Lung (tissue), 17 donors: ENCODE measurements at places on chromosomes 5 and 9. TPM values are rescaled to one million over a fixed set of nuclear protein-coding genes. Genes with fewer than 3 reads are reported as not detected.

DNA sequence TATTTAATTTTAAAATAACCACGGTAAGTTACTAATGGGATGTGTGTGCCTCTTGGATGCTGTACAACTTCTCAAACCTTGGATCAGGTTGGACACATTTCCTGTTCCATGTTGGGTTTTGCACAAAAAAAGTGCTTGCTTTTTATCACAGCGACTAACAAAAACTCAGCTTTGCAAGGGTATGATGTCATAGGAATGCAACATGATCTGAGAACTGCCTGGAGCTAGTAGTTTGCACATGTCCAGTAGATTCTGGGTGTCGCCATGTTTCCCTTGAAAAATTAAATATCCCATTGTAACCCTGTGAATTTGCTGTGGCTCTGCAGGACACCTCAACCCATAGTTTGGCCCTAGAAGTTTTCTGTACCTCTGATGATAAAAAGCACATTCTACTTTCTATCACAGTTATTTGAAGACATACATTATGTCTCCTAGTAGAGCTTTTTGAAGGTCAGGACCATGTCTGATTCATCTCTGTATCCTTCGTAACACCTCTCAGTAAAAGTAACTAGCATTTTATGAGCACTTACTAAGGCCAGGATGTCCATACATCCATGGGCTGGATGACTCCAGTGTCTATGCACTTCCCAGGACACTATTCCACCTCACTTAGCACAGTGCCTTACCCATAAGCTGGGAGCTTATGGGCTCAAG is 11.5 kb upstream of the FRMPD1 start:
- peaks cover 6% of the 10 kb centered on the region for H3K27me3 ChIP-seq
- no peaks in the 10 kb centered on the region for H3K36me3 ChIP-seq
- no peak overlapping the region for H3K4me3 ChIP-seq
- no peak overlapping the region for H3K27ac ChIP-seq

IL31RA gene
- 0.09 TPM for total RNA-seq

DNA sequence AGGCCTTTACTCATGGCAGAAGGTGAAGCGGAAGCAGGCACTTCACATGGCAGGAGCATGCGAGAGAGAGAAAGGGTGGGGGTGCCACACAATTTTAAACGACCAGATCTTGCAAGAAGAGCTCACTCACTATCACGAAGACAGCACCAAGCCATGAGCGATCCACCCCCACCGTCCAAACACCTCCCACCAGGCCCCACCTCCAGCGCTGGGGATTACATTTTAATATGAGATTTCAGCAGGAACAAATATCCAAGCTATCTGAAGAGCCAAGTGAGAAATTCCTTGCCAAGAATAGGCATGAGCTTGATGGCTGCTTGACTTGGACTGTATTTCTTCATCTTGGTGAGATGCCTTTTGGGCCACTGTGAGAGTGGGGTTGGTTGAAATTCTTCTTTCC is 88.0 kb downstream of the PDZD2 start:
- no peak for DNase-seq
- H3K27me3 ChIP-seq = no peaks in the 10 kb centered on the region
- no peaks in the 10 kb centered on the region for H3K36me3 ChIP-seq
- no peaks in the 10 kb centered on the region for H3K4me1 ChIP-seq

DNA sequence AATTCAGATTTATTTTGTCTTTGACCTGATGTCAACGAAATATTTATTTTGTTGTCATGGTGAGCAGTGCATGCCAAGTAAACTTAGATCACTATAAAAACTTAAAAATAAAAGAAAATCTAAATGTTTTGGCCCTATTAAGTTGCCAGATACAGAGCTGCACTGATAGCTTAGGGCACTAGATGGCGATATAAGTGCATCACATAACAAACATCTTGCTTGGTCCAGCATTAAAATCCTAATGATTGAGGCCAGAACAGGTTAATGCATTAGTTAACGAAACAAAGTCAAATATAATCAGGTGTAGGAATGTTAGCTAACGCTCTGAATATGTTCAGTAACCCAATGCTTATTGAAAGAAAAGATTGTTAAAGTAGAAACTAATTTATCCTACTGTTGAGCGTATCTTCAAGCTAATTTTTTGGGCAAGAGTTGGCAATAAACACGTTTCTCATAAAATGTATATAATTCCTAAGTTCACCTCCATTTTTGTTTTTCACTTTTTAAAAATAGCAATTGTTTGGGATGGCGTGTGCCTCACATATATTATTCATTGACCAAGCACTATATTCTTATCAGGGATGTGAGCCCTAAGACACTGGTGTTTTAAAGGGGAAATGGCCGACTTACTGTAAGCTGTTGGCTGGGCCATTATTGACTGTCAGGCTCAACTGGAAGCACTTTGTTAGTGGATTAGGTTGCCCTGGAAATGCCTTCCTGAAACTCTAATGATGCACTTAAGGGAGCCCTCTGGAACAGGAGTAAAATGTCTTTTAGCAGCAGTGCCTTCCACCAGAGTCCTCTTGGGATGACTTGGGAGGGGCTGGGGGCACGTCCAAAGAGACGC is 33.3 kb downstream of the KCTD16 start:
- H3K27ac ChIP-seq = no peak overlapping the region
- no peaks in the 10 kb centered on the region for H3K36me3 ChIP-seq
- no peaks in the 10 kb centered on the region for H3K4me1 ChIP-seq
- H3K4me3 ChIP-seq = no peak overlapping the region

UNC5A gene
- total RNA-seq = 0.40 TPM

COL5A1 gene
- total RNA-seq = 169 TPM

- H3K4me1 ChIP-seq = no peaks in the 10 kb centered on the region
- H3K27ac ChIP-seq = no peak overlapping the region
- no peaks in the 10 kb centered on the region for H3K27me3 ChIP-seq
- no peaks in the 10 kb centered on the region for H3K36me3 ChIP-seq
- H3K4me3 ChIP-seq = no peak overlapping the region
- no peak for DNase-seq
Observed at GRCh38 chr5:173736374-173736773, 119.9 kb upstream of the BOD1 start.

GRCh38 chr5:90876366-90876765 is 317.8 kb downstream of the ADGRV1 start:
- H3K27ac ChIP-seq = no peak overlapping the region
- H3K36me3 ChIP-seq = no peaks in the 10 kb centered on the region
- no peak overlapping the region for H3K4me3 ChIP-seq
- H3K4me1 ChIP-seq = no peaks in the 10 kb centered on the region

TEK gene
- 29.3 TPM for total RNA-seq

DNA sequence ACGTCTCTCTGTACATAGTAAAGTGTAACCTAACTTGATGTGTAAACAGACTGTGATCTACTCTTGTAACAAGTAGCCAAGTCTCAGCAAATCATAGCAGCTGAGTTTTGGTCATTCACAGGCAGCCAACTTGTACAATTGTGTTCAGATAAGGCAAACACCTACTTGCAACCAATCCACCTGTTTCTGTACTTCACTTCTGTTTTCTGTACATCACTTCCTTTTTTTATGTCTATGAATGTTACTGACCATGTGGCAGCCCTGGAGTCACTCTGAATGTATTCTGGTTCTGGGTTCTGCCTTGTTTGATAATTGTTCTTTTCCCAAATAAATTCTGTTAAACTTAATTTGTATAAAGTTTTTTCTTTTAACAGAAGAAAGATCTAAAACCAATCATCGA is 26.0 kb downstream of the RLN2 start:
- no peaks in the 10 kb centered on the region for H3K36me3 ChIP-seq
- no peaks in the 10 kb centered on the region for H3K4me1 ChIP-seq

PDCD1LG2 gene
- total RNA-seq = 6.7 TPM

ABO gene
- total RNA-seq = 3.9 TPM

PRR16 gene
- total RNA-seq = 5.9 TPM

DNA sequence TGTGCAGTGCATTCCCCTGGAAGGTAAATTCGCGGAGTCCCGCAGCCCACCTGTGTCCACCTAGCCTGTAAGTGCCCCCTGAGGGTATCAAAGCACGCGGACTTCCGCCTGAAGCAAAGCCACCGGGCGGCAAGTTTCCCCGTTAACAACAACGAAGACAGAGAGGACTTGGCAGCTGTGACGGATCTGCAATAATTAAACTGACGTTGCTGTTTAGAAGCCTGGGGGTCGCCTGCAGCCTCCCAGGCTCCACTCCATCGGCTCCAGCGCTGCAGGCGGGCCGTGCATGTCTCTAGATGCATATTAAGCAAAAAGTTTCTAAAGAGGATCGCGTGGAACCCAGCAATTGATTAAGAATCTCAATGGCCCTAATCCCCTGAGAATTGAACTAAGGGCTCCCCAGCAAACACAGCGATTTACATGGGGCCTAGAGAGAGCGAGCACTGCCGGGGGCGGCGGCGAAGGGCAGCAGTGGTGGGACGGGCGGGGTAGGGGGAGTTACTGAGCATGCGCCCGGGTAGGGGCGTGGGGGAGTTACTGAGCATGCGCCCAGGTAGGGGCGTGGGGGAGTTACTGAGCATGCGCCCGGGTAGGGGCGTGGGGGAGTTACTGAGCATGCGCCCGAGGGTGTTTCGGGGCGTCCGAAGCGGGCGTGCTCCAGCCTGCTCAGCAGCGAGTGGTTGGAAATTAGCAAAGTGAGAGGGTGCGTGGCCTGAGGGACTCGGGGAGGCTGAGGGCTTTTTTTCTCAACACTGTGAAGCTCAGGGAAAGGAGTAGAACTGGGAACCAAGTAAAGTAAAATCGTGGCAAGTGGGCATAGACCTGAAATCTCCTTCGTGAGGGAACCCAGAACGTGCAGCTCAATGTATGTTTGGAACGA is 255.2 kb downstream of the DOCK8 start:
- no peaks in the 10 kb centered on the region for H3K27me3 ChIP-seq
- DNase-seq = peak; percentile 93
- H3K4me3 ChIP-seq = peak overlapping the region; percentile 50
- peaks cover 31% of the 10 kb centered on the region for H3K4me1 ChIP-seq
- peak overlapping the region; percentile 81 for H3K27ac ChIP-seq

TTLL11 gene
- total RNA-seq = 7.2 TPM

DNA sequence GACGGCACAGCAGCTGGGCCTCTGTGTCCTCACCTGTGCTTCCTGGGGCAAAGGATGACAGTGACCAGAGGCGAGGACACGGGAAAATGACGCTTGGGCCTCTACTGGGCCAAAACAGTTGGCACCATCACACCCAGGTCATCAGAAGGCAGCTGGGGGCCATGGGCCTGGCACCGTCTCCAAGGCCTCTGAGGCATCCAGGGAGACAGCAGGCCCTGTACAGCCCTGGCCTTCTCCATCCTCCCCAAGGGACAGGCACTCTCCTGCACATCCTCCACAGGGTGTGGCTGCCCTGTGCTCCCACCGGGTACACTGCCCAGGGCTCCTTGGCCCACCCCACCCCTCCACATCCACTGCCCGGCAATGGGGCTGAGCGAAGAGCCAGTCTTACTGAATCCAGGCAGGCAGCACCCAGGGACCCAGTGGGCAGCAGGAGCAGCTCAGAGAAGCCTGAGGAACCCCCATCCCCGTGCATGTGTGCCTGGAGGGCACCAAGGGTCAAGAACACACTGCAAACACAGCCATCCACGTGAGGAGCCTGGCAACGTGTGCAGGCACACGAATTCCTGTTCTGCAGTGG is 4.0 kb downstream of the LPCAT1 start:
- no peak for DNase-seq
- H3K4me1 ChIP-seq = no peaks in the 10 kb centered on the region
- H3K27me3 ChIP-seq = no peaks in the 10 kb centered on the region
- no peak overlapping the region for H3K27ac ChIP-seq
- H3K36me3 ChIP-seq = no peaks in the 10 kb centered on the region

CARD9 gene
- total RNA-seq = 15.2 TPM

- H3K27ac ChIP-seq = no peak overlapping the region
- H3K27me3 ChIP-seq = no peaks in the 10 kb centered on the region
- DNase-seq = no peak
- H3K36me3 ChIP-seq = no peaks in the 10 kb centered on the region
Observed at GRCh38 chr5:34570721-34571676, 85.1 kb upstream of the RAI14 start.

- no peak overlapping the region for H3K27ac ChIP-seq
- H3K27me3 ChIP-seq = no peaks in the 10 kb centered on the region
- DNase-seq = no peak
- H3K4me1 ChIP-seq = peaks cover 79% of the 10 kb centered on the region
- H3K4me3 ChIP-seq = no peak overlapping the region
Observed at GRCh38 chr5:135435467-135436330, 11.4 kb downstream of the DCANP1 start.

DNA sequence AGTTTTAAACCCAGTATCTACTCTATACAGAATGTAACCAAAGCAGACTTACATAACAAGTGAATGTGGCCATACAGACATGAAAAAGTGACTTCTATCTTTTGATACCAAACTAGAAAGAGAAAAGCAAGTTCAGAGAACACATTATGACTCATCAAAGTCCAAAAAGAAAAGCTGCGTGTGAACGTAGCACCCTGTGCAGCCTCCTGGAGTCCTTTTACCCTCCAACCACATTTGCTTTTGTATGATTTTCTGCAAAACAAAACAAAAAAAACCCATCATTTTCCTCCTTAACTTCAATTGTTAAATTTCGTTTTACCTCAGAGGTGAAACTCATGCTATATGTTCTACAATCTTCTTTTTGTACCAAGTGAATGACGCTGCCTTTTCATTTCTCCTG is 2.8 kb upstream of the SMARCA2 start:
- no peak overlapping the region for H3K4me3 ChIP-seq
- H3K27me3 ChIP-seq = no peaks in the 10 kb centered on the region
- H3K36me3 ChIP-seq = no peaks in the 10 kb centered on the region
- peaks cover 3% of the 10 kb centered on the region for H3K4me1 ChIP-seq

- no peaks in the 10 kb centered on the region for H3K36me3 ChIP-seq
- H3K4me1 ChIP-seq = no peaks in the 10 kb centered on the region
- no peak overlapping the region for H3K27ac ChIP-seq
- DNase-seq = no peak
Observed at GRCh38 chr5:11724940-11725339, 179.3 kb downstream of the CTNND2 start.

SPRY4 gene
- 33.9 TPM for total RNA-seq

DNA sequence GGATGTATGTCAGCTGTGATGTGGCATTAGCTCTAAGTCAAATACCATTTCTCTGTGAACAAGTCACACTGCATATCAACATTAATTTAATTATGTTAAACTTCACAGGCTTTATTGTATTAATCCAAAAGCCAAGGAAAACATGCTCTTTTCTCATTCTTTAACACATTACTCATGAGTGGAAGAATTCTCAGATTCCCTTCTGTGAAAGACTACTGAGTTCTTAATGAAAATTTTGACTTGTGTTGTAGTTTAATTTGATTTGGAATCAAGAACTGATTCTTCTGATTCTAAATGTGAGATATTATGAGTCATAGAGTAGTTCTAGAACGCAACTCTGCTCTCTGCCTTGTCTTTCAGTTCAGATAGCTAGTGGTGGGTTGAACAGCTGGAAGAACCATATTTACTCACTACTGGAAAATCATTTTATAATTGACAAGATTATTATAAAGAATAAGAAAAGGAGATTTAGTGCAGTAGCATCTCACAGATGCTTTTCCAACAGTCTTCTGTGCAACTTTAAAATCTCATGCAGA is 90.6 kb downstream of the VCAN start:
- no peak for DNase-seq
- H3K27me3 ChIP-seq = no peaks in the 10 kb centered on the region
- no peak overlapping the region for H3K27ac ChIP-seq
- no peak overlapping the region for H3K4me3 ChIP-seq
